ENCODE measurements at places on chromosomes 3 and 15.

DNA sequence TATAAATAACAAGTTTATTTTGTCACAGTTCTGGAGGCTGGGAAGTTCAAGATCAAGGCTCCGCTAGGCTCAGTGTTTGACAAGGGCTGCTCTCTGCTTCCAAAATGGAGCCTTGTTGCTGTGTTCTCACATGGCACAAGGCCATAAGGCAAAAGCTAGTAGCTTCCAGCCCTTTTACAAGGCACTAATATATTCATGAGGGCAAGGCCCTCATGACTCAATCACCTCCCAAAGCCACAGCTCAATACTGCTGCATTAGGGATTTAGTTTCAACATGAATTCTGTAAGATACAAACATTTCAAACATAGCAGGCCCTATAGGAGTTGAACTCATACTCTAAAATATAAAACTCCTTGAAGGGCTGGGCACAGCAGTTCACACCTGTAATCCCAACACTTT is 30.2 kb downstream of the ZBTB11 start:
- no peak for DNase-seq

DNA sequence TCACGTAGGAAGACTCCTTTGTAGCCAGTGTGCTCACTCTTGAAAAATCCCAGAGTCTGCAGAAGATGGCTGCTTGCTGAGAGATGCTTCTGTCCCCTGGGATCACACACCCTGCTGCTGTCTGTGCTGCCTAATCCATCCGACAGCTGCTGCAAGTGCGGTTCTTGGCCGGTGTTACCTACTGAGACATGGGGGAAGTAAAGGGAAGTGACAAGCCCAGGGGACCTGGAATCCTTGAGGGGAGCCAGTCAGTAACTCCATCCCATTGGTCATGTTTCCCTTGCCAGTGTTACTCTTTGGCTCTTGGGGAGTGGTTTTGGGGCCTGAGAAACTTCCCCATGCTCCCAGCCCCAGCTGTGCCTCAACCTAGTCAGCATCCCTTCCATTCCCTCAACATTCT is 8.3 kb upstream of the CPNE9 start:
- DNase-seq = no peak

- no peak for DNase-seq
Observed at GRCh38 chr15:99981191-99981647, 248.0 kb upstream of the LYSMD4 start.

- DNase-seq = no peak
Observed at GRCh38 chr15:69548395-69549180, 96.0 kb downstream of the RPLP1 start.

DNA sequence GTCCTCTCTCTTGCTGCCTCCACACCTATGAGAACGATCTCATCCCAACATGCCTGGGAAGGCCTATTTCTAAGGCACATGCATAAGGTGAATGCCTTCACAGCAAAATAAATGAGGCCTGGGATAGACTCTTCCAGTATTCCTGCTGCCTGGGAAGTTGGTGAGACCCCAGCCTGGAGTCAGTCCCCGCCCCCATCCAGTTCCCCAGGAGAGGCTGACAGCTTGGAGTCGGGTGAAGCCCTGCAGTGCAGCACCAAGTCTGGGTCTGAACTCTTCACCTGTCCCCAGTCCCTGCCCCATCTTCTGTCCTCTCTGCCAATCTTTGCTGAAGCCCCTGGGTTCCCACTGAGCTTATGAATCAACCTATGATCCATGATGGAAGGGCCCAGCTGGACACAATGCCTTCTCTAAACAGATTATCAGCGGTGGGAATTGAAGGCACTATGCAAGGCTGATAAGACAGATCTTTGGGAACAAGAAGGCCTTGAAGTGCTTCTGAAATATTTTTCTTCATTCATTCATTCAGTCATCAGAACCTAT is 10.2 kb upstream of the APBA2 start:
- DNase-seq = no peak

GRCh38 chr3:115803661-115804060 is 180.4 kb downstream of the GAP43 start:
- DNase-seq = no peak

GRCh38 chr15:30859091-30859874 is 44.4 kb upstream of the FAN1 start:
- peak; percentile 8 for DNase-seq

- no peak for DNase-seq
Observed at GRCh38 chr3:138328341-138328740, 1.3 kb downstream of the NME9 start.

DNA sequence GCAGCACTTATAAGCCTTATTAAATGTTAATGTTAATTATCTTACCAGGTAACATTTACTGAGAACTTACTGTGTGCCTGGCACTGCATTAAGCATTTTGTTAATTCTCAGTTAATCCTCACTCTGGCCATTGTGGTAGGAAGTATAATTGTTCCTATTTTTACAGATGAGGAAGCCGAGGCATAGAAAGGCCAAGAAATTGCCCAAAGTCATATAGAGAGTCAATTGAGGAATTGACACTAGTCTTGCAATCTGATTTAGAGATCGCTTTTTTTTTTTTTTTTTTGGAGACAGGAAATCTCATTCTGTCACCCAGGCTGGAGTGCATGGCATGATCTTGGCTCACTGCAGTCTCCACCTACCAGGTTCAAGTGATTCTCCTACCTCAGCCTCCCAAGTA is 132.6 kb upstream of the PROK2 start:
- no peak for DNase-seq

DNA sequence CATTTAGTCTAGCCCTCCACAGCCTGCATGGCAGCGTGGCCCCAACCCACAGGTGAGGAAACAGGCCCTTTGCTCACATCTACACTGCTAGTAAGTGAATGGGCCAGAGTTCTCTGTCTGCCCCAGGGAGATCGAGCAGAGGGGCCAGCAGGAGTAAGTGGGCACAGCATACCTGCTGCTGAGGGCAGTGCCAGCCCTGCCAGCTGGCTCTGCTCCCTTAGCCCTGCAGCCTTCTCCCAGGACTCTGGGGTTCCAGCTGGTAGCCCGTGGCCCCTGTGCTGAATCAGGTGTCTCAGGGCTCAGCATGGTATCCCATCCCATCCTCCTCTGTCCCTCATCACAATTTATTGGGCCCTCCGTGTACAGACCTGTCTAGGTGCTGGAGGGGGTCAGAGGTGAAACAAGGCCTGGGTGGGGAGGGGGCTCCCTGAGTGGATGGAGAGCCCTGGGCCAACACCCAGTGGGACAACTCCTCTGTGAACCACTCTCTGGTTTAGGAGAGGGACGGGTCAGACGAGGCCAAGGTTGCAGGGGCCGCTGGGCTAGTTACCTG is 101.8 kb downstream of the DNAJB8 start:
- no peak for DNase-seq

GRCh38 chr15:92163641-92164040 is 230.0 kb upstream of the ST8SIA2 start:
- no peak for DNase-seq
